ENCODE measurements at places on chromosomes 11 and 22. TPM values are rescaled to one million over a fixed set of nuclear protein-coding genes. Genes with fewer than 3 reads are reported as not detected.

DNA sequence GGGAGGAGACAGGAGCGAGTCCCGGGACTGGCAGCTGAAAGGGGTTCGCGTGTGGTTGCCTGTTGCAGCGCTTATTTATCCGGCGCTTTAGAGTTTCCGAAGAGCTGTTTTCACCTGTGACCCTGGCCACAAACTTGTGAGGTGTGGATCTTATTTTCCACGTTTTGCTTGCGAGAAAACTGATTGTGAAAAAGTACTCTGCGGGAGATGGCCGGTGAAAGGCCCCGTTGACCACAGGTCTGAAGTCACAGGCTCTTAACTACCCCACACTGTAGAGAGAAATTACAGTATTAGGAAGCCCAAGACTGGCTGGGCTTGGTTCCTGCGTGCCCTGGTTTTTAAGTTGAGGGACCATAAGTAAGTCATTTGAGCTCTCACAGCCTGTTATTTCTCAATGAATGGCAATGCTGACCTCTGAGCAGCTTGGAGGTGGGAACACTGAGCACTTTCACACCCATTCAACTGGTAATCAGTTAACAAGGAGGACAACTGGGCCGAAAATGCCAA is 379 bp upstream of the RAB38 start:
- no peaks in the 10 kb centered on the region for H3K36me3 ChIP-seq
- peaks cover 17% of the 10 kb centered on the region for H3K27me3 ChIP-seq
- H3K4me3 ChIP-seq, result no peak overlapping the region
- DNase-seq, result no peak
- peaks cover 51% of the 10 kb centered on the region for H3K4me1 ChIP-seq

Gene OR52K1
- not detected for total RNA-seq

Gene RGL4
- 4.9 TPM for total RNA-seq

DNA sequence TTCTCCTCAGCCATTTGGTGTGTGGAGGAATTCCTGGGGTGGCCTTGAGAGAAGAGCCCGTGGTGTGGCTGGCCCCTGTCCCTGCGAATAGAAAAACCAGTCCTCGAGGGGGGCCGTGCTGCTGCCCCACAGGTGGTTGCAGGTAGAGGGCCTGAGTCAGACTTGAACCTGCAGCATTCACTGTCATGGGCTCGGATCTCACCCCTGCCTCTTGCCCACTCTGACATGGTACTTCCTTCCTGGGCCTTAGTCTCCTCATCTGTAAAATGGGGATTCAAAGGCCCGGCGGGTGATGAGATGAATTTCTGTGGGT is 19.4 kb downstream of the TRMU start:
- peaks cover 40% of the 10 kb centered on the region for H3K36me3 ChIP-seq
- H3K27ac ChIP-seq, result no peak overlapping the region
- no peak for DNase-seq
- H3K4me3 ChIP-seq, result no peak overlapping the region

GRCh38 chr11:10900681-10901415 is 43.0 kb upstream of the ZBED5 start:
- H3K36me3 ChIP-seq, result no peaks in the 10 kb centered on the region
- DNase-seq, result no peak
- peaks cover 22% of the 10 kb centered on the region for H3K4me1 ChIP-seq
- no peak overlapping the region for H3K4me3 ChIP-seq
- H3K27ac ChIP-seq, result peak overlapping the region; percentile 84
- no peaks in the 10 kb centered on the region for H3K27me3 ChIP-seq

DNA sequence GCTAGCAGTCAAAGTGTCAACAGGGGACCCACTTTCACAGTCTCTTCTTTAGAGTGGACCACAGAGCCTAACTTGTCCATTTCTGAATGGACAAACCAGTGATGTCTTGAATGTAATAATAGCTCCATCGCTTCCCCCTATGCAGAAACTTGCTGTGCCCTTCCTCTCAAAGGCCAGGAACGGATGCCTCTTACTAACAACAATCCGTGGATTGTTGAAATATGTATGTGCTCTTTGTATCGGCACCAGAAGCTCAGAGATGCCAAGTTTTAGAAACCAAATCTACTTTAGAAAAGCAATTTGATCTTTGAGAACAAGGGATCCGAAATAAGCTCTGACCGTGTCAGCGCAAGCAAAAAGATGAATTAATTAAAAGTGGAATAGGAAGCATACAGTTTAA is 259.5 kb upstream of the POU2AF2 start:
- H3K4me1 ChIP-seq, result no peaks in the 10 kb centered on the region
- no peak for DNase-seq
- H3K27me3 ChIP-seq, result no peaks in the 10 kb centered on the region

DNA sequence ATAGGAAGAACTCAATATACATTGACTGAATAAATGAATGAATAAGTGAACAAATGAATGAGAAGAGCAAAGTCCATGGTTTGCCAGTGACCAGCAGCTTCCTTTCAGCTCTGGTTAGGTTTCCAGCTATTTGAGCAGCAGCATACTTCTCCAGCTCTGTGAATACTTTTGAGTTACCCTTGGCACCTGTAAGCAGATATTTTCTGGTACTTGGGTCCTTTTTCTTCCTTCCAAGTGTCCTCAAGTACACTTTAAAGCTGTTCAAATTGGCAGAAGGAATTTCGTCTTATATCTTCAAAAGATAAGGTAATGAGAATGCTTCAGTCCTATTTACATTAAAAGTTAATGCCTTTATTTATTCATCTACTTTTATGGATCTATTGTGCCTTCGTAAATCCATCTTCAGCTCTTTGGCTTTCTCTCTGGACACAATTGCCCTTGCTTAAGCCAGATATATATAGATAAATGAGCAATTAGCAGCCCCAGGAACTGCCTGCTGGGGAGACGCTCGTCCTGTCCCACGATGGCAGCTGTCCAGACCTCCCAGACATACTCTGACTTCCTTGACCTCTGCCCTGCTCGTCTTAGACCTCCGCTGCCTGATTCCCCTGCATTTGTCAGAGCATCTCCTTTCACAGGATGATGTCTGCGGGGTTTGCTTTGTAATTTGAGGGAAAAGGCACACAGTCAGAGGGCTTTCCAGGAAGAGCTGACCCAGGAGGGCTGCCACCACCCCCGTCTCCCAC is 926.3 kb downstream of the OPCML start:
- H3K27me3 ChIP-seq, result no peaks in the 10 kb centered on the region
- H3K4me1 ChIP-seq, result no peaks in the 10 kb centered on the region
- H3K27ac ChIP-seq, result no peak overlapping the region
- no peak for DNase-seq
- H3K36me3 ChIP-seq, result no peaks in the 10 kb centered on the region

GRCh38 chr11:839280-839623 is 3.1 kb downstream of the POLR2L start:
- no peak overlapping the region for H3K27ac ChIP-seq
- H3K4me3 ChIP-seq, result no peak overlapping the region
- peaks cover 11% of the 10 kb centered on the region for H3K4me1 ChIP-seq
- no peaks in the 10 kb centered on the region for H3K27me3 ChIP-seq

Gene TPH1
- 0.34 TPM for total RNA-seq

Gene FOLR2
- total RNA-seq, result not detected

GRCh38 chr22:23097412-23098229 is 27.3 kb downstream of the GNAZ start:
- no peaks in the 10 kb centered on the region for H3K4me1 ChIP-seq
- H3K36me3 ChIP-seq, result no peaks in the 10 kb centered on the region
- no peak for DNase-seq
- no peak overlapping the region for H3K4me3 ChIP-seq

Data from activated T-helper 2 cell treated with anti-CD3 and anti-CD28 coated beads, Interferon-gamma antibody, Interleukin-2, Interleukin-4, amounts not matched to agents 10 μg/mL and 5 μg/mL and 100 μg/mL, durations not matched to agents 14 hours and 24 hours and 36 hours (primary cell).